Fibroblast of villous mesenchyme (primary cell): ENCODE measurements at places on chromosomes 13 and 19. TPM values are rescaled to one million over a fixed set of nuclear protein-coding genes. Genes with fewer than 3 reads are reported as not detected.

- DNase-seq: no peak
Measured at GRCh38 chr19:58578012-58578925, 5.1 kb upstream of the MZF1 start.

DNA sequence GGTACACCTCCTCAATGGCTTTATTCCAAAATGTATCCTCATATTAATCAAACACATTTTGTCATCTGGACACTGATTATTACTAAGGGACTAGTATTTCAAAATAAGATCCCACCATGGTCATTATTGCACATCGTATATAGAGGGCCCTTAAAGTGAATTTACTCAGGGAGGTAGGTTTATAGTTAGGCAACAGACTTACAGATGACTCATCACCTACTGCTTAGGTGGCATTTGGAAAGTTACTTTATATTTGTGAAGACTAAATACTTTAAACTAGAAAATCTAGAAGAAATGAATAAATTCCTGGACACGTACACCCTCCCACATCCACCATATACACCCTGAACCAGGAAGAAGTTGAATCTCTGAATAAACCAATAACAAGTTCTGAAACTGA, 353.0 kb downstream of the KCTD12 start:
- DNase-seq: peak; percentile 31

Gene CEACAM16
- total RNA-seq: under 0.01 and 0.32 TPM in 2 replicates

GRCh38 chr13:96783511-96783910, 210.8 kb downstream of the OXGR1 start:
- DNase-seq: no peak

- peak; percentile 34 for DNase-seq
Measured at GRCh38 chr19:58181902-58182576, 822 bp upstream of the ZNF274 start.

- no peak for DNase-seq
Measured at GRCh38 chr13:52644108-52644507, 1.9 kb downstream of the HNRNPA1L2 start.

Gene MAST1
- under 0.01 TPM in 2 replicates for total RNA-seq

Gene PRRG2
- 0.32 and 0.43 TPM in 2 replicates for total RNA-seq
